ENCODE measurements at places on chromosomes 6 and 20.
A peak's percentile ranks its signal among the peaks of the same experiment; 100 is the strongest.

- DNase-seq = no peak
Measured at GRCh38 chr6:161481786-161482516, 208.1 kb upstream of the AGPAT4 start.

GRCh38 chr20:36498386-36499179 lies 42.7 kb upstream of the MYL9 start:
- no peak for DNase-seq

DNA sequence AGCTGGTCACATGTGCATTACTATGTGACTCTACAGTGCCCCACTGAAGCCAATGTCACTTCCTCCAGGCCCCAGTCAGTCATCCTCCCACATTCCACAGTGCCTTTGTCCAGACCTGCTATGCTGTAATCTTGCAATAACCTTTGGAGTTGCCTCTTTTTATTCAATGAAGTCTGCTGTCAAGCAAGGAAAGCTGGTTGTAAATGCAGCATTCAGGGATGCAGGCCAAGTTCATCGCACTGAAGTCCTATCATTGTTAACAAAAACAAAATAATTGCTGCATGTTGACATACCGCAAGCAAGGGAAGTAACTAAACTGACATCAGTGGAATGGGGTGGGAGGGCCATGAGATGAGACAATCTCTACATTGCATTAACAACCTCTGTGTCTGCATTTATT lies 131.2 kb upstream of the CDYL start:
- no peak for DNase-seq

DNA sequence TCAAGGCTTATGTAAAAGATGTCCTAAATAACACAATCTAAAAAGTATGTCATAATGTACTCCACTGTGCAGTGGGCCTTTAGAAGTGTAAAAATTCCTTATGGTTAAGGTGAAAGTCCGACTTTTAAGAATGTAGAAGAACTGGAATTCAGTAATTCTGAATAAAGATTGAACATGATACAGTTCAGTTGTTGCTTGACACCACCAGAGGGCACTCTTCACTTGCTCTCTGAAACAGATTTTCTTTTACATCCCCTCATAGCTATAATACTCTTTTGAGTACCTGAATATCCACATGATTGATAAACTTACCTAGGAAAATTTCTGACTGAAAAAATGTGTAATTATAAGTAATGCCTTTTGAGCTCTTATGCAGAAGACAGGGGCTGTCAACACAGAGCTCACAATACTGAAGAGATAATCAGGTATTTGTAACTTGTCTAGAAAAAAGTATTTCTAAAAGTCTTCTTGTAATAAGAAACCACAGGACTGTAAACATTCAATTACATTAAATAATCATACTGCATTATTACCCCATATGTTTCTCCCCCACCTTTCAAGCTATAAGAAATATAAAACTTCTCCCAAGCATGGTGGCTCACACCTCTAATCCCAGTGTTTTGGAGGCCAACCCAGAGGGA lies 92.1 kb downstream of the POPDC3 start:
- peak; percentile 15 for DNase-seq

- DNase-seq = no peak
Measured at GRCh38 chr6:30816791-30817739, 67.3 kb upstream of the DDR1 start.

- DNase-seq = no peak
Measured at GRCh38 chr6:129667621-129668020, 42.4 kb downstream of the ARHGAP18 start.

Measured in CD4-positive, alpha-beta T cell treated with Interleukin-1 beta for 1 hour (primary cell).